ENCODE measurements at places on chromosomes 2 and 18. TPM values are rescaled to one million over a fixed set of nuclear protein-coding genes. Genes with fewer than 3 reads are reported as not detected.

C2orf15 gene
- total RNA-seq = 0.90 TPM

LYPD6B gene
- total RNA-seq = 14.7 TPM

DNA sequence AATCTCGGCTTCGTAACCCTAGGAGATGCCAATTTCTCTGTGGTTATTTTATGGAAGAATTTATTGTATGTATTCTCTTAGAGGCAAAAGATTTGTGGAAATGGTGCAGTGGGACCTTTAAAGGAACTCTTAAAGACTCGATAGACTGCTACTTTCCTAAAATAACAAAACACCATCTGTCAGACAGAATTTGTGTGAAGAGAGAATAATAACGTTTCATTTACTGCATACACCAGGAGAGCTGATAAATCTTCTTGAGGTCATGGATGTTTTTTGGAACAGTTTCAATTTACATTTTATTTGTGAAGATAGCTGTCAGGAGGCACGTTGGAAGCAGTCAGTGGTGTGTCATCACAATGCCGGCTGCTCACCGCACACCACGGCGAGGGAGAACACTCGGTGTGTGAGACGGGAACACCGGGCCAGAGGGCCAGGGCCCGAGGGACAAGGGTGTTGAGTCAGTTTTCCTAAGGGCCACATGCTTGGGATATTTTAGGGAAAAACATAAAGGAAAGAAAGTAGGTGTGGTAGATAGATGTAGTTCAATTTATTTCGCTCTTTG lies 1681.0 kb upstream of the DDX18 start:
- DNase-seq = no peak

HOXD8 gene
- not detected for total RNA-seq

Measured in bronchial epithelial cell (primary cell).